ENCODE measurements at places on chromosomes 11 and 22. TPM values are rescaled to one million over a fixed set of nuclear protein-coding genes. Genes with fewer than 3 reads are reported as not detected.

- peak; percentile 68 for DNase-seq
Observed at GRCh38 chr22:35174401-35175038, 82.8 kb upstream of the HMGXB4 start.

- DNase-seq, result no peak
Observed at GRCh38 chr11:107116358-107116757, 98.1 kb upstream of the GUCY1A2 start.

DNA sequence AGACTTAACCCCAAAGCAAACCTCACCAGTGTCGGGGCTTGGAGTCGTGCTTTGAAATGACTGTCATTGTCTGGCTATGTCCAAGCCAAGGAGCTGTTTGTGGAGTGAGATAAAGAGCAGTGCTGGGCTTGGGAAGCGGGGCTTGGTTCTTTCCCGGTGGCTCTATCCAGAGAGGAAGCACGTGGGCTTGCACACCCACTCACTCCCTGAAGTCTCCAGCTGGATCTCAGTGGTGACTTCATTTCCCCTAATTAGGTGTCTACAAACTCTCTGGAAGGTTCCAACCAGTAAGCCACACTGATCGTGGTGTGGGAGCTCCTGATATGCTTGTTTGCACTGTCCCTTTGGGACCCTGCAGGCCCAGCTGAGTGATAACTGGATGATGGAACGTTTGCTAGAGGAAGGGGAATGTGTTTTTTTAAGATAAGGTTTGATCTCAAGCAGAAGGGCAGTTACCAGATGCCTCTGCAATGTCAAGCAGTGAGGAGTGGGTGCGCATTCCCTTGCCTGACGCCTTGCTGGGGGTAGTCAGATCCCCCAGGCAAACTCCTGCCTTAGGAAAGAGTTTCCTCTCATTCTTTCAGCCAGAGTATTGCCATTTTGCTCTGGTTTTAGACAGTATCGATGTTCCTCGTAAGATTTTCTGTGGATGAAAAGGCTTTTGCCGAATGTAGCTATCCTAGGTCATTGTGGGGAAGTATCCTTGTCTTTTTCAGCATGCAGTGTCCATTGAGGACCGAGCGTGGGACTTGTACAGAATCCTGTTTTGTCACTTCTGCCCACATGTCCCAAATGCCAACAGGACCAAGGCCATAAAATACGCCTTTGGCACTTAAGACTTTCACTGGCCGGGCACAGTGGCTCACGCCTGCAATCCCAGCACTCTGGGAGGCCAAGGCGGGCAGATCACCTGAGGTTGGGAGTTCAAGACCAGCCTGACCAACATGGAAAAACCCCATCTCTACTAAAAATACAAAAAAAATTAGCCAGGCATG is 90.9 kb downstream of the MICAL2 start:
- no peak for DNase-seq

DNA sequence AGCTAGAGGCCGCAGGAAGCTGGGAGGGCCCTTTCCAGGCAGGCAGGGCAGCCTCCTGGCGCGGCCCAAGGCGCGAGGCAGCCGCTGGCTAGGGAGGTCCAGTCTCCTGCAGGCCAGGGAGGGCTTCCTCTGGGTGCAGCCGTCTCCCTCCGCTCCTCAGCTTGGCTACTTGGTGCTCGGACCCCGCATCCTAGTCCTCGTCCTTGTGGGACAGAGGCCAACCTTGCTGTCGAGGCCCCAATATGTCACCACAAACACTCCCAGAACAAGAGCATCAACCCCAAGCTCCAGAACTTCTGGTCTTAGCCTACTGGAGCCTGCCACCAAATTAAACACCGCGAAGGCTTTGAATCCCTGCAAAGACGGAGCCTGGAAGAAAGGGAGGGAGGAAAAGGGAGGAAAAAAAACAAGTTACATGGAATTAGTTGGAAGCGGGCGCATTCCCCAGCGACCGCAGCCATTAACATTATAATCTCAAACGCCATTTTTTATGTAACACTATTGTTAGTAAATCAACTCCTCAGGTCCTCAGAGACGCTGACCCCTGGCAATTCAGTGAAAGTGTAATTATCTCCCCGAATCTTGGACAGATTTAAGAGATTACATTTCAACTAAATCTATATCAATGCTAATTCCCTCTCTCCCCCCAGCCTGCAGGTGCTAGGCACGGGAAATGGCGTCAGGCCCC is 12.7 kb upstream of the PAX6 start:
- DNase-seq, result peak; percentile 82

GRCh38 chr22:43004362-43005035 is 10.4 kb downstream of the PACSIN2 start:
- DNase-seq, result no peak

DNA sequence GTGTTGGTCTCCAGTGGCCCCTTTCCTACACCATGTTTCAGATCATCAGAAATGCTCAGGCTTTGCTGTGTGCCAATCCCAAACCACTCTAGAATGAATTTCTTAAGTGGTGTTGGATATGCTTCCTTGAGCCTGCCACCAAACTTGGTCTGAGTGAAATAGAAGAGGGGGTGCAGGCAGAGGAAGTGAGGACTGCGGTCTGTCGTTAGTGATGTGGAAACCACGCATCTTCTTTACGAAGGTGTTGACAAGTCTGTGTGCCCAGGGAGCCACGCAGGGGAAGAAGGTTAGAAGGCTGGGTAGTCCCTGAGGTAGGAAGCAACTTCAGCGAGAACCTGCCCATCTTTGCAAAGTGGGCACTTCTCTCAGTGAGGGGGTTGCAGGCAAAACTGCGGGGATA is 187.4 kb upstream of the NAV2 start:
- no peak for DNase-seq

GRCh38 chr11:9385327-9385899 is 961 bp downstream of the IPO7 start:
- DNase-seq, result no peak

DNA sequence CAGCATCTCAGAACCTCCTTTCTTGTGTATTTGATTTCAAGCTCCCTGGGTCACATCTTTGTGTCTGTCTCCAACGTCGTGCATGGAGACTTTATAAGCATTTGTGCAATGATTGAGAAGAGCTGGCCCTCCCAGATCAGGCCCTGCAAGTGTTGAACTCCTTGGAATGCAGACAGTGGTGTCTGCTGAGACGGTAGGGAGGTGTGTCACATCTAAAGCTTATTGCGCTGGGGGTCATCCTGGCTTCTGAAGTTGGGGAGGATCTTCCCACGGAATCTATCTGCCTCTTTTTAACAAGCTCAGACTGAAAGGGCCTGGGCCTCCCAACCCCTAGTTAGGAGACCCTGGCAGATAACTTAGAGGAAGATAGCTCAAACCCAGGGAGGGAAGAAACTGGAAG is 6.7 kb downstream of the APLNR start:
- no peak for DNase-seq

DNA sequence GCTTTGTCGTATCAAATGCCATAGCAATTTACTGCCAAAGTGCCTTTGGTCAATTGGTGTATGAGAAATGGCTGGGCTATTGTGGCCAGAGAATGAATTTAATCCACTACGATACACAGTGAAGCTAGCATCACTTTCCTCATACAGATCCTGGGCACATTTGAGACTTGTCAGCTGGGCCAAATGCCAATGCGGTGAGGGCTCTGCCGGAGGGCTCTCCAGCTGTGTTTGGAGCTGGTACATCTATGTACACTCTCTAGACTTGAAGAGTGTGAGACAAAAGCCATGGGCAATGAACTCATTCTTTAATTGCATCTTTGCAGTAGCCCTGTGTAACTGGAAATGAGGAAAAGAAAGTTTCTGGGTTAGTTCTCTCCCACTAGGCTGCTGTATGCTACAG is 1052.9 kb downstream of the NTM start:
- DNase-seq, result no peak

DNA sequence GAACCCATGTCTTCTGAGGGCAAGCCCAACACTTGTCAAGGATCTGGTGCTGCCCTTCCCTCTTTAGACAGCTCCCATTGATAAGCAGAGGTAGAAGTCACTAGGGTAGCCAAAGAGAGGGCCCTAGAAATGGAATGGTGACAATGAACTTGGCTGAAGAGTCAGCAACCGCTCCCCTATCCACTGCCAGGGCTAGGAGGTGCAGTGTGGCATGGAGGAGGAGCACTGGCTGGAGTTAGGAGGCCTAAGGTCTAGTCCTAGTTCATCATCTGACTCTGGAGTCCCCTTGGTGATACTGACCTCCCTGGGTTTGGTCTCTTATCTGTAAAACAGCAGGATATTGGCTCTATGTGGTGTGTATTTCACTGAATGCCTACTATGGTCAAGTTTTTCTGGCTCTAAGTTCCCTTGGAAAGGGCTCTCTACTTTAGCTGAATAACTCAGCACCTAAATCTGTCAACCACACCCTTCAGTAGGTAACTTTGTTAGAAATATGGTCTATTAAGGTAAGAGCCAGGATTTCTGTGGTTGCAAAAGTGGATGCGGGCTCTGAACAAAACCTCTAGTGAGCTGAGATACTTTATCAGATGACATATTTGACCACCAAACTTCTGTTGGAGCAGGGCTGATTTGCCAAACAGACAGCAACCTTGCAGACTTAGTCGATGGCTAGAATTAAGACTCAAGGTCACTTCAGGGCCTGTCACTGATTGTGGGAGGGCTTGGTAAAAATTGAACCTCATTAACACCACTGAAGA is 10.5 kb downstream of the TIMP3 start:
- no peak for DNase-seq

DNA sequence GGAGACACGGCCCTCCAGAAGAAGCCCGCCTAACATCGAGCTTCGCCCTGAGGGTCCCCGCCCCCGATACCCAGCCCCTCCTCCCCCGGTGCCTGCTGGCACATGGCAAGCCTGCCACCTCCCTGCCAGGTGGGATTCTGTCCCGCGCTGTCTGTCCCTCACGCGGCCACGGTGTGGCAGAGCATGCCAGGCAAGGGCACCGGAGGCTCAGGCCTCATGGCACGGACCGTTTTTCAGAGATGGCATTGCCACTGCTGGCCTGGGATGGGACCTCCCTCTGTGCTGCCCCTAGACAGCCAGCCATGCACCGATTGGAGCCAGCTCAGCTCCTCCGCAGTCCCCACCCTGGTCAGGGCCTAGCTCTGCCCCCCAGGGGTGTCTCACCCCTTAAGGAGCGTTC is 19.4 kb downstream of the MRPL23 start:
- DNase-seq, result no peak

DNA sequence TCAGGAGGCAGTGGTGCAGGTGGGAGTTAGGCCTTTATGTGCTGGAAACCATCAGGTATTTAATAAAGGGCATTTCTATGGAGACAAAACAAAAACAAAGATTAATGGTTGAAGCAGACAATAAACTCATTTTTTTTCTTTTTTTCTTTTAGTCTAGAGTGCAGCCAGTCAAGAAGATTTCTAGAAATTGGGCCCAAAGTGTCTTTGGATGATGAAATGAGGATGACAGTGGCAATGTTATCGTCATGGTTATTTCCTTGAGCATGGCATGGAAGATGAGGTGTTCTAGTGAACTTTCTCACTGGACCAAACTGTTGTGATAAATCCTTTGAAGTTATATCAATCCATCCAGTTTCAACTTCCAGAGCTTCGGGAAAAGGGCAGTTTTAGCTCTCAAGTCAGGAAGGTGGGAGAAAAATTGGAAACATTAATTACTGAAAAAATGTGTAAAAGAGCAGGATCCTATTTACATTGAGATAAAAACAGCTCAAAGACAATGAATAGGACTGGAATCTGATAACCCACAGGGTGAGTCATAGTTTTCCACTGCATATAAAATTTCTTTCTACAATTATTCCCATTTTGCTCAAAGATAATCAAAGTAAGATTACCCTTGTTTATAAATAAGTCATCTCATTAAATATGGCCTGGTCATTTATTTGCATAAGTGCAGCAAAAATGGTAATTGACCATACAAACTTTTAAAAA is 33.0 kb downstream of the PRR5L start:
- peak; percentile 1 for DNase-seq

DNA sequence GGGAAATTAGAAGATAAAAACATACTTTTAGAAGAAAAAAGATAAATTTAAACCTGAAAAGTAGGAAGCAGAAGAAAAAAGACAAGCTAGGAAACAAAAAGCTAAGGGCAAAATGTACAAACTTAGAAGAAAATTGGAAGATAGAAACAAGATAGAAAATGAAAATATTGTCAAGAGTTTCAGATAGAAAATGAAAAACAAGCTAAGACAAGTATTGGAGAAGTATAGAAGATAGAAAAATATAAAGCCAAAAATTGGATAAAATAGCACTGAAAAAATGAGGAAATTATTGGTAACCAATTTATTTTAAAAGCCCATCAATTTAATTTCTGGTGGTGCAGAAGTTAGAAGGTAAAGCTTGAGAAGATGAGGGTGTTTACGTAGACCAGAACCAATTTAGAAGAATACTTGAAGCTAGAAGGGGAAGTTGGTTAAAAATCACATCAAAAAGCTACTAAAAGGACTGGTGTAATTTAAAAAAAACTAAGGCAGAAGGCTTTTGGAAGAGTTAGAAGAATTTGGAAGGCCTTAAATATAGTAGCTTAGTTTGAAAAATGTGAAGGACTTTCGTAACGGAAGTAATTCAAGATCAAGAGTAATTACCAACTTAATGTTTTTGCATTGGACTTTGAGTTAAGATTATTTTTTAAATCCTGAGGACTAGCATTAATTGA is 1.0 kb downstream of the MALAT1 start:
- DNase-seq, result no peak

- no peak for DNase-seq
Observed at GRCh38 chr11:131908316-131908715, 537.9 kb downstream of the NTM start.

DNA sequence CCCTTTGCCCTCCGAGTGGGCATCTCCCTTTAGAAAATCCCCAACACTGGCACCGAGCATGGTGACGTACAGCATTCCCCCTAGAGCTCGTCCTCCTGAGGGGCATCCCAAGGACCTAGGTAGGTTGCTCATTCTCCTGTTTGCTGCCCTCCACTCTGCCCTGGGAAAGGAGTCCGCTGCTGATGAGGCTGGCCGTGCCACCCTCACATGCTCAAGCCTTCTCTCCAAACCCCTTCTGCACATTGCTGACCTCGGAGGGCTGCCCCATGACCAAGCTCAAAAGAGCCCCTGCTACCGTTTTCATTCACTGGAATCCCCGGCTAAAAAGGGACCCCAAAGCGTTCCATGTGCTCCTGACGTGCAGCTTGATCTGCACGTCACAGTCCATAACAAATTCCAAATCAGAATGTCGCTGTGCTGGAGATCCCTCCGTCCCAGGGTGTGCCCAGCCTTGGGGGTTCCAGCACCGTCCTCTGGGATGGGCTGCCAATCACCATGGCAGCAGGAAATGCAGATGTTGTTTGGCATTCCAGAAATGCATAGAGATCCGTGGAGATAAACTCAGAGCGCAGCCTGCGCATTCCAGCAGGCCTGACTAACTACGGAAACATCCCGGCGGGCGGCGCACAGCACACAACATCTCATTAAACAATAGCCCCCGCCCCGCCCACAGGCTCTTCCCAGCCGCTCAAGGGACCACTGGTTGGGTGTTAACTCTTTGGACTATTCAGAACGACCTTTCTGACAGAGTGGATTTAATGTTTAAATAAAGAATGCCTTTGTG is 26.3 kb upstream of the GNB1L start:
- no peak for DNase-seq

- no peak for DNase-seq
Observed at GRCh38 chr11:108970221-108970991, 305.5 kb downstream of the DDX10 start.

LRRC56 gene
- total RNA-seq, result 0.33 TPM

Measured in esophagus muscularis mucosa (tissue), 4 donors.